ENCODE measurements at places on chromosomes 11 and 22.

DNA sequence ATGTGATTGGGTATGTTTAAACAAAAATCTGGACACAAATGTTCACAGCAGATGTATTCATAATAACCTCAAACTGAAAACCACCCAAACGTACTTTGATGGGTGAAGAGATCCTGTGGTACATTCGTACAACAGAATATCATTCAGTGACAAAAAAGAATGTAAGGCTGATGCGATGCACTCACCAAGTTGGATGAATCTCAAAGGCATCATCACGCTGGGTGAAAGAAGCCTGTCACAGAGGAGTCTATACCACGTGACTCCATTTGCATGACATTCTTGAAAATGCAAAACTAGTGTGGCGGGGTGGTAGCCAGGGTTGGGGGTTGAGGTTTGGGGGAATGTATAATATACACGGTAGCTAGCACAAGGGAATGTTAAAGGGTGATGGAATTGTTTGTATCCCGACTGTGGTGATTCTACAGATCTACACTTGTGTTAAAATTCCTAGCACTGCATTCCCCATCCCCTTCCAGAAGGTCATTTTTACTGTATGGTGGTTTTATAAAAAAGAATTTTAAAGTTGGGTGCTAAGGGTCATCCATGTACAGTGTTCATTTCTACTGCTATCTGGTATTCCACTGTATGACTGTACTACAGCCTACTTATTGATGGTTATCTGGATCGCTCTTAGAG, 35.0 kb upstream of the SLC25A1 start:
- no peaks in the 10 kb centered on the region for H3K4me1 ChIP-seq
- no peaks in the 10 kb centered on the region for H3K27me3 ChIP-seq
- no peaks in the 10 kb centered on the region for H3K36me3 ChIP-seq
- DNase-seq: no peak
- no peak overlapping the region for H3K27ac ChIP-seq

GRCh38 chr11:102187416-102188151, 77.3 kb downstream of the YAP1 start:
- no peak overlapping the region for H3K4me3 ChIP-seq
- DNase-seq: no peak
- peaks cover 4% of the 10 kb centered on the region for H3K36me3 ChIP-seq
- H3K27me3 ChIP-seq: no peaks in the 10 kb centered on the region
- H3K4me1 ChIP-seq: peaks cover 8% of the 10 kb centered on the region

DNA sequence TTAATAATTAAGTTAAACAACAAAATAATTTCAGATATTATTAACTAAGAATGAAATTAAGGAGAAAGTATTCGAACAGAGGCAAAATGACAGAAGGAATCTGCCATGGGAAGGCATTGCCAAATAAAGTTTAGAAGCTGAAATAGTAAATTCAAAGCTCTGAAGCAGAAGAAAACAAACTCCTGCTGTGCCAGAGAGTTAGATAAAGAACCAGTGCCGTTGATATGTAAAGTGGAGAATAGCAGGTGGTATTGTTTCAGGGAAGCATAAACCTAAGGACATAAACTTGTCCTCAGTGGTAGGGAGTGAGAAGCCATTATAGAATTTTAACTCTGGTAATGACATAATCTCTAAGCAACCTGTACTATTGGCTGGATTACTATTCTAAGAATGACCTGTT, 2.7 kb upstream of the HBG2 start:
- H3K4me3 ChIP-seq: no peak overlapping the region
- no peak overlapping the region for H3K27ac ChIP-seq
- DNase-seq: no peak
- H3K27me3 ChIP-seq: no peaks in the 10 kb centered on the region

- no peak for DNase-seq
- H3K36me3 ChIP-seq: peaks cover 9% of the 10 kb centered on the region
- no peak overlapping the region for H3K27ac ChIP-seq
- no peaks in the 10 kb centered on the region for H3K4me1 ChIP-seq
These were observed 12.1 kb downstream of the RNH1 start for GRCh38 chr11:494761-495536.

GRCh38 chr22:47740109-47740805, 977.8 kb downstream of the TBC1D22A start:
- DNase-seq: no peak
- no peaks in the 10 kb centered on the region for H3K4me1 ChIP-seq
- H3K4me3 ChIP-seq: no peak overlapping the region

GRCh38 chr11:83023410-83023809, 48.3 kb downstream of the RAB30 start:
- no peak for DNase-seq
- H3K4me1 ChIP-seq: peaks cover 19% of the 10 kb centered on the region
- H3K27ac ChIP-seq: no peak overlapping the region
- no peaks in the 10 kb centered on the region for H3K36me3 ChIP-seq

DNA sequence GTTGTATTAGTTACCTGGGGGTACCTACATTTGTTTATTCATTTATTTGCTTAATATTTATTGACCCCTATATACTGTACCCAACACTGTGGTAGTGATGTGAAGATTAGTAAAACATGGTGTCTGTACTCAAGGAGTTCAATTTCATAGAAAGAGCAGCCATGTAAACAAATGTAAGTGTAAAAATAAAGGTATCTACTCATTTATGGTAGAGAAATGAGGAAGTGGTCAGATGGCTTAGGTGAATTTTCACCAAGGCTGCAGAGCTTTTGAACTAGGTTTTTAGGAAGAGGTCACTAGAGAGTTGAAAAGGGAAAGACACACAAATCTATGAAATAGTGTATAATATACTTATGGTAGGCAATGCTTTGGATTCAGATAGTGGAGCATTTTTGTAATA, 11.1 kb downstream of the CTR9 start:
- no peaks in the 10 kb centered on the region for H3K4me1 ChIP-seq
- DNase-seq: no peak
- no peak overlapping the region for H3K4me3 ChIP-seq
- H3K36me3 ChIP-seq: peaks cover 61% of the 10 kb centered on the region

DNA sequence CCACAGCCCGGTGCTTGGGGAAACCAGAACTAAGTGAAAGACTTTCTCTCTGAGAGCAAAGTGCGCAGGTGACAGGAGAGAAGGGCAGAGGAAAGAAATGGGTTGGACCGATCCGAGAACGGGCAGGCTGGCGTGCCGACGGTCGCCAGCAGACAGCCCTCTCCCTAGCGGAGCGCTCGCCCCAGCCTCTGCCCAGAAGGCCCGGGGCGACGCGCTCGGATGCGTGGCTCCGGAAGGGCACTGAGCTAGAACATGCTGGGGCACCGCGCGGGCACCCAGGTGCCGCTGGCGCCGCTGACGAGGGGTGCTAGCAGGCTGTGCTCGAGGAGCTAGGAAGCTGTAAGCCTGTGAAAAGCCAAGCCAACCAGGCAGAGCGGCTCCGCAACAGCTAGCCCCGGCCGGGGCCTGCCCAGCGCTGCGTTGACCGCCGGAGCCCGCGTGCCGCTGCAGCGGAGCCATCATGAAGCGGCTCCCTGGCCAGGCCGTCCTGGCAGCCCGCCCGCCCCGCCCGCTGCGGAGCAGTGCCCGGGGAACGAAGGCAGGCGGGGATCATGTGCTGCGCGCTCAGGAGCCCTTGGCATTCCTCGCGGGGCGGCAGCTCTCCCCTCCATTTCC, 22.1 kb upstream of the RRAS2 start:
- H3K27me3 ChIP-seq: no peaks in the 10 kb centered on the region
- H3K27ac ChIP-seq: peak overlapping the region; percentile 40
- no peaks in the 10 kb centered on the region for H3K4me1 ChIP-seq

DNA sequence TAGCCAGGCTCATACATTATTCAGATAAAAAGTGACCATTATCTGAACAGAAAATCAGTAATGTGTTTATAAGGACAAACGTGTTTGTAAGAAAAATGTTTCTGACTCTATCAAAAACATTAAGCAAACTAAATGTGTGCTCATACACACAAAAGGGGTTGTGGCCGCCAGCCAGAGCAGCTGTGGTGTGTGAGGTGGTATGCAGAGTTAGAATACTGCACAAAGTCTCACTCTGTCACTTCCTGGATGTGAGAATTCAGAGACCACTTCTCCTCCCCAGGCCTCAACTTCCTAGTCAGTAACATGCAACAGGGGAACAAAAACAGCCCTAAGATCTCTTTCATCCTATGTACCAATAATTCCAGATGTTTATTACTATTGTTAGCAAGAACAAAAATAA, 9.4 kb downstream of the OR5B21 start:
- H3K4me3 ChIP-seq: no peak overlapping the region
- H3K36me3 ChIP-seq: no peaks in the 10 kb centered on the region
- H3K4me1 ChIP-seq: no peaks in the 10 kb centered on the region
- H3K27ac ChIP-seq: no peak overlapping the region

DNA sequence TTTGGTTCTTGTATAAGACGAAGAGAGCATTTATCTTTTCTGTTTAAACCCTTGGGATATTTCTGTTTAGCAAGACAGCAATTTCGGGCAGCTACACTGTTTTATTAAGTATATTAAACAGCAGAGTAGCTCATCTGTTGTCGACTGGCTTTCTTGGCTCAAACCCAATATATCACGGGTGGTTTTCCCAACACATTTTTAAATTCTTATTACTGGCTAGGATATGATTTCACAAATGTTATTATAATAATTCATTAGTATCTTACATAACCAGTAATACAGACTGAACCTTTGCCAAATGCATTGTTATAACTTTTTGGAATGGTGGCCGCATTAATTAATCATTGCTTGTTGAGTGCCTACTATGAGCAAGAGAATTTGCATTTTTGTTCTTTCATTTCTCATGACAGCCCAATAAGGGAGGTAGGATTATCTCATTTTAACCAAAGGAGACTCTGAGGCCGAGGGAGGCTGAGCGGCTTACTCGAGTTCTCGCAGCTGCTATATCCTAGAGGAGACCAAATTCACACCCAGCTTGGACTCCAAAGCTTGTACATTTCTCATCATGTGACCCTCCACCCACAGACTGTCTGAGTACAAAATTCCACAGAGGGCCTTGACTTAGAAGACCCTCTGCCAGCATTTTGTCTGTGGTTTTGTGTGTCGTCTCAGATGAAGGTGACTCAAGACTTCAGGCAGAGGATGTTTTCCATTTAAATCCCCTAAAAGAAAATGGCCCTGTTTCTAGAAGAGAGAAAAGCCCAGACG, 304.9 kb downstream of the NTM start:
- H3K4me1 ChIP-seq: no peaks in the 10 kb centered on the region
- peaks cover 11% of the 10 kb centered on the region for H3K27me3 ChIP-seq
- H3K36me3 ChIP-seq: no peaks in the 10 kb centered on the region
- no peak overlapping the region for H3K4me3 ChIP-seq
- no peak overlapping the region for H3K27ac ChIP-seq
